GM03348 (cell line): ENCODE measurements at places on chromosomes 5 and 9.

- DNase-seq: no peak
These were observed 73.9 kb upstream of the EFNA5 start for GRCh38 chr5:107744418-107745330.

- no peak for DNase-seq
These were observed 21.0 kb upstream of the RALGDS start for GRCh38 chr9:133141833-133142595.

DNA sequence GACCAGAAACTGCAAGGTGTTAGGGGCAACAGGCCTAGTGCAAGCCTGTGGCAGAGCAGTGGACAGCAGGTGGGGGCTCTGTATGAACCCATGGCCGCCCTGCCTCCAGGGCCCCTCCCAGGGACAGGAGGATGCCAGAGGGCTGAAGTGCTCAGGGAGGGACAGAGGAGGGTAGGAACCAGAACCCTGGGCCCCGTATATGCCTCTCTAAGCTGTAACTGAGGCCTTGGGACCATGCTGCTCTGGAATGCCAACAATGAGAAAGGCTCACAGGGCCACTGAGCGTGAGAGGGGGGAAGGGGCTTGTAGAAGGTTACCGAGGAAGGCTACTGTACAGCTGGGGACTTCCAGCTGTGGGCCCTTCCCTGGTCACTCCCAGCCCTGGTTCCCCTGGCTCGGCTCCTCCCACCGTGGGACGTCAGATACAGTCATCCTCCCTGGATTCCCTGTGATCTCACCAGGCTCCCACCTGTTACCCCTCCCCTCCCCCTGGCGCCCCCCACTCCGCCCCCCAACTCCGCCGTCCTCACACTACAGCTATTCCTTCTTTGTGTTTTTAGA lies 21.1 kb downstream of the AQP7 start:
- no peak for DNase-seq

DNA sequence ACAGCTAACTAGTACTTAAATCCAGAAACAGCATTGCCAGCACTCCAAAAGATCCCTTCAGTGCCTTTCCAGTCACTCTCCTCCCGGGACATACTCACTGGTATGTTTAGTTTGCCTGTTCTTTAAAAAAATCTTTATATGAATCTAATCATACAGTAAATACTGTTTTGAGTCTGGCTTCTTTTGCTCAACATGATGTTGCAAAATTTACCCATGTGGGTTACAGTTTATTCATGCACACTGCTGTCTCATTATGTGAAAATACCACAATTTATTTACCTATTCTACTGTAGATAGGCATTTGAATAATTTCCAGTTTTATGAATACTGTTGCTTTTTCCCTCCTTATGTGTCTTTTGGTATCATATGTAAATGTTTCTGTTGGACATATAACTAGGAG lies 13.5 kb downstream of the NDFIP1 start:
- DNase-seq: no peak

- DNase-seq: no peak
These were observed 30.3 kb upstream of the GRXCR2 start for GRCh38 chr5:145903113-145903512.

- DNase-seq: no peak
These were observed 229.0 kb downstream of the ACTL7B start for GRCh38 chr9:108626743-108627142.

DNA sequence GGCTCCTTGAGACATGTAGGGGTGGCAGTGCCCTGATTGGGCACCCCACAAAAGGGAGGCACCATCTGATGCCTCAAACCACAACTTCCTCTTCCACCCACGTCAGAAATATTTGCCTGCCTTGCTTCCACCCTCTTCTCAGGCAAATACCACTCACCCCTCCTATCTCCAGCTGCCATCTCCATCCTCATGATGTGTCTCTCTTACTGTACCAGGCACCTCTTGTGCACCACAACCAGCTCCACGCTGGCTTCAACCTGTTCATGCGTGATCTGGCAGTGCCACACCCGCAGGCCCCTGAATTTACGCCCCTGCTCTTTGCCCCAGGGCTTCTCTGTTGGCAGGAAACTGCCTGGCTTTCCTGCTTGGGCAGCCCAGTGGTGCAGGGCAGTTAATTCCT lies 87.8 kb upstream of the HSPA9 start:
- DNase-seq: no peak
